NCI-H69 (cell line): ENCODE measurements at places on chromosomes 12 and 14.

GRCh38 chr14:59130462-59130861, 58.0 kb upstream of the DAAM1 start:
- peak; percentile 44 for DNase-seq

DNA sequence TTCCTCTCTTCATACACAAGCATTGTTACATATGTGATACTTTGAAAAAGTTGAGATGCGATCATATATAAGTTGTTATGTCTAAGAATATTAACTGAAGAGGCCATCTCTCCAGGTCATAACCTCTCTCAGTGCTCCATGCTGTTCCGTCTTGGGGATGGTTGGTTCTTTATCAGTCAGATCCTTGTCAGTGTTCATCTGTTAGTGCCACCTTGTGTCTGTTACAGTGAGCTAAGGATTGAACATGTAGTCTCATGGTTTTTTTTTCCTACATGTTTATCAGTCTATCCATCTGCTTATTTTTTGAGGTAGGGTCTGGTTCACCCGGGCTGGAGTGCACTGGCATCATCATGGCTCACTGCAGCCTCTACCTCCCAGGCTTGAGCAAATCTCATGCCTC, 30.5 kb downstream of the EP400 start:
- DNase-seq, result no peak

GRCh38 chr12:5022025-5022424, 21.7 kb upstream of the KCNA5 start:
- DNase-seq, result peak; percentile 12

DNA sequence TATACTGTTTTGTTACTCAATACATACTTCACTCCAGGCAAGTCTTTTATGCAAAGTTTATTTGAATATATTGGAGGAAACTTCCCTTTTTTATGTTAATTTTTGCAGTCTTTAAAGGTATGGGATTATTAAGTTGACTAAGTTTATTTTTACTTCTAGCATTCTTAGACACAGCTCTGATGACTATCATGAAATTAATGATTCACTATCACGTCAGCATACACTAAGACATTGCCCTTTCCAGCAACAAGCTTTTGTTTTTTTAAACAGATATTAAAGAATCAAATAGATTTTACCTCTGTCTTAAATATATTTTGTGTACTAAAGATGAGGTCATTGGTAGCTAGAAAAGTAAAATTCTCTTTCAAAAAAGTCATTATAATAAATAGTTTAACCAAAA, 52.1 kb downstream of the DERA start:
- DNase-seq, result no peak

- peak; percentile 38 for DNase-seq
Measured at GRCh38 chr12:25328072-25328712, 77.5 kb upstream of the KRAS start.

- DNase-seq, result no peak
Measured at GRCh38 chr12:7555752-7556151, 52.2 kb upstream of the CD163 start.

DNA sequence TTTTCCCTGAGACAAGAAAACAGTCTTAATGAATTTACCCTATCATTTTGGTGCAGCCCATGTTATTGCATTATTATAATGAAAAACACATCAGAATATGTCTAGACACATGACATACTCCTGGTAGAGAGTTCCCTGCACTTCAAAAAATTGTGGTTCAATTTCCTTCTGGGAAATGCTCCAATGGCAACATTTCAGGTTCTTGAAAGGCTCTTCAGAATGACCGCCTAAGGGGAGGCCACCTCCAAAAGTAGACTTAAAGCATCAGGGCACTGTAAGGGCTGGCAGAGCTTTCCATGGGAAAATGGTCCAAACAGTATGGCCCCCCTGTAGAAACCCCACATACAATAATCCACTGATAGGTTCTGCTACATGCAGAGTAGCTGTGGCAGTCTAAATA, 110.7 kb downstream of the SLC25A21 start:
- no peak for DNase-seq

DNA sequence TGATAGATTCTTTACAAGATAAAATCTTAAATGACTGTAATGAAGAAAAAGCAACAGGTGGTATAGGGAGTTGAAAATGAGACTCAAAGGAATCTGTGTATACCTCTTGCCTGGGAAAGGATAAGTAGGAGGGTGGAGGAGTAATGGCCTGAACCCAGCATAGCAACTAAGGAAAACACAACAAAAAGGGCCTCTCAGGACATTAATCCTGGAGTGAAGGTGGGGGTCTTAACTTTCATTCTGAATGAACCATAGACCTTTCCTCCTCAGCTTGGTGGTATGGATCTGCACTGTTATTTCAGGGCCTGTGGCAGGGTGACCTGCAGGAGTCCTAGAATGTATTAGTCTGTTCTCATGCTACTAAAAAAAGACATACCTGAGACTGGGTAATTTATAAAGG, 185.6 kb downstream of the AKAP6 start:
- DNase-seq, result no peak

DNA sequence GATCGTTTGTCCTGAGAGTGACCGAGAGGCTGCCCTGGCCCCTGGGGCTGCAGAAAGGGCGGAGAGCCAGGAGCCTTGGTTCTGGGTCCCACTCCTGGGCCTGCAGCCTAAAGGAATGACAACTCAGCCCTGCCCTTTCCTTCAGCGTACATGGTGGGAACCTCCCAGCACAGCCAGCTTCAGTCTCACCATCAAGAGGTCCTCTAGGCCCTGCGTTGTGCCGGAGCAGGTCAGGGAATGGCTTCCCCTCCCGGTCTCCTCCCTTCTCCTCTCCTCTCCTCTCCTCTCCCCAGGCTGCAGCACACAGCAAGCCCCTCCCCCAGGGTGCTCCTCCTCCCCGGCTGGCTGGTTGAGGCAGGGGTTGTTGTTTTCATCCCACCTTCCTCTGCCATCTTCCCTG, 44.6 kb upstream of the TUNAR start:
- DNase-seq, result no peak

- no peak for DNase-seq
Measured at GRCh38 chr14:33364466-33364865, 425.8 kb downstream of the NPAS3 start.
